ENCODE measurements at places on chromosomes 7 and 10.

- DNase-seq, result no peak
These were observed 19.6 kb upstream of the GTPBP4 start for GRCh38 chr10:968546-969199.

DNA sequence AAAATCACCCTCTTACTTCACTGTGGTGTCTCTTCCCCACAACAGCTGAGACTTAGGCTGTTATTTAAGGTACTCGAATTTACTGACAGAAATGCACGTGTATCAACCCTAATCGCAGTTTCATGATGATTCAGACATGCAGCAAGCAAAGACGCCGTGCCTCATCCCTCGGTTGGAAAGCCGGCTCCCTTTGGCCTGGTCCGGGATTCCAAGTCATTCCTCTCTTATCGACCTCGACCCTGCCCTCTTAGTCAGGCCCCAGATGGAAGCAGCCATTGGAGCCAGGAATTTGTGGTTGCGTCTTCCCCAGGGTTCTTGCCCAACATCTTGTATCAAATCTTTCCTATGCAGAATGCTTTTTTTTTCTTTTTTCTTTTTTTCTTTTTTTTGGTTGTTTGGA is 229.5 kb downstream of the GATA3 start:
- DNase-seq, result no peak

DNA sequence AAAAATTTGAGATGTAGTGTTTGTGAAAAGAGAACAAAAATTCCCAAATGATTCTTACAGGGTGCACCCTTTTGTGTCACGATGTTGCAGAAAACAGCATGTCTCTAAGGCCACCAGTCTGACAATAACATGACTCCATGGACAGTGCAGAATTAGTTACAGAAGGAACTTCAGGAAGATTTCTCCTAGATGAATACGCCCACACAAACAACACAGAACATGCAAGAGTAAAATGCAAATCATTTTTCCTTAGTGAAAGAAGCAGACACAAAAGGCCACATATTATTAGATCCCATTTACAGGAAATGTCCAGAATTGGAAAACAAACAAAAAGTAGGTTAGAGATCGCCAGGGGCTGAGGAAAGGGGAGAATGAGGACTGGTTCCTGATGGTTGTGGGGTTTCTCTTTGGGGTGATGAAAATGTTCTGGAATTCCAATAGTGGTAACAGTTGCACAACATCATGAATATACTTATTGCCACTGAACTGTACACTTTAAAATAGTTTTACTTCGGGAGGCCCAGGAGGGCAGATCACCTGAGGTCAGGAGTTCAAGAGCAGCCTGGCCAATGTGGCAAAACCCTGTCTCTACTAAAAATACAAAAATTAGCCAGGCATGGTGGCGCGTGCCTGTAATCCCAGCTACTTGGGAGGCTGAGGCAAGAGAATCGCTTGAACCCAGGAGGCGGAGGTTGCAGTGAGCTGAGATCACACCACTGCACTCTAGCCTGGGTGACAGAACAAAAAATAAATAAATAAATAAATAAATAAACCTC is 10.2 kb downstream of the ZC3HAV1 start:
- no peak for DNase-seq

DNA sequence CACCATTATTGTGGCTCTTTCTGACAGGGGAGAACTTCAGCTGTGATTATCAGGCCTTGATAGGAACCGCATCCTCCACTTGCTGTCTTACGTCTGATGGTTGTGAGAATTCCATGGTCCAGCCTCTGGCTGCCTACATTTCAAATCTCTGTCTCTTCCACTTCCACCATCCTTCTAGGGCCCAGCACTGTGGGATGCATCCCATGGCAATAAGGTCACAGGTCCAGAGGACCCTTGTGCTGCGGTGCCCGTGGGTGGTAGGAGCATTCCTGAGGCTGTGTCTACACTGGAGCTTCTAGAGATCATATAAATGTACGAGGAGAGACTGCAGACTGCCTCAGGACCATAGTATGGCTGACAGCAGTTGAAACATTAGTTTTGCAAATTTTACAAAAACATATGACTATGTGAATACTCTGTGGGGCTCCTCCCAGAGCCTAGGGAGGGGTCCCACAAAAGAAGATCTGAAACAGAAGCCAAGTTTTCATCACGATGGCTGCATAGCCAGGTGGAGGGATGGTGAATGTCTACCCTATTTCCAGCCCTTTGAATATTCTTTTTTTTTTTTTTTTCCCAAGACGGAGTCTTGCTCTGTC is 11.8 kb downstream of the CALML3 start:
- DNase-seq, result no peak
